HT1080 (cell line): ENCODE measurements at places on chromosomes 6 and 20. TPM values are rescaled to one million over a fixed set of nuclear protein-coding genes. Genes with fewer than 3 reads are reported as not detected.

OR12D3 gene
- not detected in 2 replicates for total RNA-seq

TNFRSF6B gene
- total RNA-seq, result 5.9 and 7.2 TPM in 2 replicates

GRCh38 chr6:71887744-71888230 lies 1.4 kb downstream of the RIMS1 start:
- no peak for DNase-seq

LAMP5 gene
- total RNA-seq, result not detected in 2 replicates

GRCh38 chr6:105862936-105863607 lies 223.1 kb upstream of the PRDM1 start:
- no peak for DNase-seq

HRH3 gene
- not detected in 2 replicates for total RNA-seq

DNA sequence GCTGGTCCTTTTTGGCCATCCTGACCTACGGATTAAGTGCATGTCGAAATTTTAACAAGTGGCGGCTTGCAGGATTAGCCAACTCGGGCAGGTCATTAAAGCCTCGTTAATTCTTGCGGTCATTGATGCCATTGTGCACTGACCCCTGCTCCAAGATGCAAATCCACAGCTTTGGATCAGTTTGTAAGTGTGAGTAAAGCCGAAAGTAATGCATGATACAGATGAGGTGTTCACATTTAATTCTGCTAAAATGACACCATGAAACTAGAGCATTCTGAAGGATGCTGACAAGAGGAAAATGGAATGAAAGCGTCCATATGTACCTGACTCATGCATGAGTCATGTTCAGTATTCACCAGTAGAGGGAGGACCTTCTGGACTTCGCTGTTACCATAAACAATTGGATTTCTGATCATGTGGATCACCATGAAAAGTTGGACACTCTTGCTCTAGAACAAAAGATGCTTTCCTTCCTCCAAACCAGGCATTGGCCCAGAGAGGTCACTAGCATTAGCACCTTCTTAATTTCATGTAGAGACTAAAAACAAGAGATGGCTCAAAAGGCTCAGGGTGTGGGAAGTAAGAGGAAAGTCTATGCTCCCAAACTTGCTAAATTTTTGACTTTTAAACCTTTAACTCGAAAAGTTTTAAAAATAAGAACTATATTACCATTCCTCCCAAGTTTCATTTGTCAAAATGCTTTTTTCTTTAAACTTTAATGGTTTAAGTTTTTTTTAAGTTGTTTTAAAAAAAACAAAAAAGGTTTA lies 48.0 kb downstream of the MUC22 start:
- DNase-seq, result peak; percentile 93

GRCh38 chr6:105892577-105893262 lies 193.4 kb upstream of the PRDM1 start:
- DNase-seq, result peak; percentile 34

RREB1 gene
- total RNA-seq, result 10.5 and 11.9 TPM in 2 replicates

PDE10A gene
- 2.9 and 4.4 TPM in 2 replicates for total RNA-seq

DNA sequence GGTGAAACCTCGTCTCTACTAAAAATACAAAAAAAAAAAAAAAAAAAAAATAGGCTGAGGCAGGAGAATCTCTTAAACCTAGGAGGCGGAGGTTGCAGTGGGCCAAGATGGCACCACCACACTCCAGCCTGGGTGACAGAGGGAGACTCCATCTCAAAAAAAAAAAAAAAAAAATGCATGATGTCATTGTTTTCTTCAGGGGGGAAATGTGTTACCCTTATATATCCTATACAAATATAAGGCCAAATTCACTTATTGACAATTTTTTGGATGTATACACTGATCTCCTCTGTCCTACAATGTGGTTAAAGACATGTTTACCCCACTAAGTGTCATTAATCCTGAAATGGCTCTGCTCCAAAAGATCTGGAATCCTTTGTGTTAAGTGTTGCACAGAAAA lies 73.1 kb downstream of the TPBG start:
- no peak for DNase-seq

GTSF1L gene
- not detected in 2 replicates for total RNA-seq

DNA sequence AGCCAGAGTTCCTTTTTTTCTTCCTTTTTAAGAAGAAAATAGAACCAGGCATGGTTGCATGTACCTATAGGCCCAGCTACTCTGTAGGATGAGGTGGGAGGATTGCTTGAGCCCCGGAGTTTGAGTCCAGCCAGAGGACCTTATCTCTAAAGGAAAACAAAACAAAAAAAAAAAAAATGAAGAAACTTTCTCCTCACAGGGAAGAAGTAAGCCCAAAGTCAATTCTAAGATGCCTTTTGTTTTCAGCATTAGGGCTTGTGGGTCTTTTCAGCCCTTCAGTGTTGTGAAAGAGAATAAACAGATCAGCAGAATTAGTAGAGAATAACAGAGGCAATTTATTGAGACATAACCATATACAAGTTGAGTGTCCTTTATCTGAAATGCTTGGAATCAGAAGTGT lies 26.8 kb downstream of the ZNF451 start:
- DNase-seq, result no peak

- DNase-seq, result no peak
Observed at GRCh38 chr20:64090165-64090564, 6.0 kb upstream of the LKAAEAR1 start.

DNA sequence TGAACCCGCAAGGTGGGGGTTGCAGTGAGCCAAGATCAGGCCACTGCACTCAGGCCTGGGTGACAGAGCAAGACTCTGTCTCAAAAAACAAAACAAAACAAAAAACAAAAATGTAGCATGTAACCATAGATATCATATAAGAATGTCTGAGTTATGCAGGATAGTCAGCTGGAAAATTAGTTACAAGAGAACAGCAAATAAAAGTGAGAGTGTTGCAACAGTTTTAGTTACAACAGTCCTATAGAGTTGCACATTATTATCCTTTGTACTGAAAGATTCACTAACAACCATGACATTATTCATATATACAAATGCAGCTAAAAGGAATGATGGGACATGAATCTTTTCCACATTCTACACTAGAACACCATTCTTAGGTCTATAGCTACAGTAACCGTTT lies 16.4 kb downstream of the RNF24 start:
- no peak for DNase-seq

R3HDML gene
- not detected in 2 replicates for total RNA-seq

DNA sequence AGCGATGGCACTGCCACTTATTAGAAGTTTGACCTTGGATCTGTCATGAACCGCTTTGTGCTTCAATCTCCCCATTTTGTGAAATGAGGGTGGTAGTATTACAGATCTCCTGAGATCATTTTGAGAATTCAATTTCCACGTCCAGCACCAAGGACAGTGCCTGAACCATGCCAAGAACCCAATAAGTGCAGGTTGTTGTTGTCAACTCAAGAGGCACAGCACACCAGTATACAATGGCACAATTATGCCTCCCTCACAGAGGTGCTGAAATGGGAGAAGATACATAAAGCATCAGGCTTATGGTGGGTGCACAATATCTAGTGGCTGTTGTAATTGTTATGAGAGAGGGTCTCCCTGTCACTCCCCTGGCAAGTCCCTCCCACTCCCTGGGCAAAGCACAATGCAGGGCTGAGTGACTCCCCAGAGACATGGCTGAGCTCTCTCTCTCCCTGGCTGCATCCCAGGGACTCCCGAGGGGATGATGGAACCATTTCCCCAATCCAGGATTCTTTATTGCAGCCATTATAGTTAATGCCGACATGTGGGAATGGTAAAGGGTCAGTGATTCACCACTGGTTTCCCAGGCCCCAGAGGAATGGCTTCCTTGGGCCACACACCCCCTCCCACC lies 78.7 kb downstream of the CDH22 start:
- DNase-seq, result no peak

DNA sequence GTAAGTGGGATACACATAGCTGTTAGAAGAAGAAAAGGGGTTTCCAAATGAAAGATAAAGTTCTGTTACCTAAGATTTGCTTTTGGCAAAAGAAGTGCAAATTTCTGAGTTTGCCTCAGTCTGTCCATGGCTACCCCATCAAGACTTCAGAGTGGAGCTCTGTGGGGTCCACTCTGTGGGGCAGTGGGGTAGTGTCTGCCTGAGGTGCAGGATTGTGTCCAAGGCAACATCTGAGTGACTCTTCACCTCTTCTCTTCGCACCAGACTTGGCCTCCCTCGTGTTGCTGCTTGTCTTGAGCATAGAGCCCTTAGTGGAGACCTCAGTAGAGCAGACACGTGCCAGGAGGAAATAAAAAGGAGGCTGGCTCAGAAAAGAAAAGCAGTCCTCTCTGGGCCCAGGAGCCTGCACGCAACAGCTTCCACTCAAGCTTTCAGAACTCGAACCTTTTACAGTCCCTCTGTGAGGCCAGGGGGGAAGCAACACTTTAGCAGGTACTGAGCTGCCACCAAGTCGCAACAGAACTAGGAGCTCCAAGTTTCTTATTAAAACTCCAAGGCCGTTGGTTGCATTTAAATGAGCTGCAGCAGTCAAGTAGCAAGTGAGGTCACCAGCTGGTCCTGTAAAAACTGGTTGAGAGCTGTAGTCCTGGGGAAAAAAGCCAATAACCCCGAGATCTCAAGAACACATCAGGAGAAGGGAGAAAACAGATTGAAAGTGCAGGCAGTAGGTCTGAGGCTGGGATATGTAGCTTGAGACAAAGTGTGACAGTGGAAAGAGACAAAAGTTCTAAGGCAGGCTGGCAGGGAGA lies 413.5 kb downstream of the CDC5L start:
- DNase-seq, result no peak

DNA sequence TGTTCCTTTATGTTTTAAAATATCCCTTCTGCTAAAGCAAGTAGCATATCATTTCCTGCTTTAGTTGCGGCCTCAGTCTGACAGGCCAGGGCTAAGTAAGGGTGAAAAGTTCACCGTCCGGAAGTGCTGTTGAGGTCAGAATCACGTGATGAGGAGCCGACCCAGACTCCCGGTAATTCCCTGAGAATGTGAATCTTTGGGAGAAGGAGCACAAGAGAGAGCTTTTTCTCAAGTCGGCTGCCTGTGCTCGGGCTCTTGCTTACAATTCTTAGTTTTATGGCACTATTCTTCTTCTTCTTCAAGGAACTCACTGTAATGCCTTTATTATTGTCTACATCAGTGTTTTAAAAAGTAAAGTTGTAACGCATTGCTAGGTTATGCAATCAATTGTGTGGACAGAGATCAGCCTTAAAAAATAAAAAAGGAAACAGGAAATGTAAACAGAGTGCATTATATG lies 309.3 kb downstream of the PRL start:
- peak; percentile 70 for DNase-seq

ASIP gene
- total RNA-seq, result not detected in 2 replicates

- no peak for DNase-seq
Observed at GRCh38 chr6:118203545-118203944, 296.5 kb downstream of the SLC35F1 start.

GRCh38 chr20:25469558-25469957 lies 62.1 kb downstream of the GINS1 start:
- no peak for DNase-seq

DNA sequence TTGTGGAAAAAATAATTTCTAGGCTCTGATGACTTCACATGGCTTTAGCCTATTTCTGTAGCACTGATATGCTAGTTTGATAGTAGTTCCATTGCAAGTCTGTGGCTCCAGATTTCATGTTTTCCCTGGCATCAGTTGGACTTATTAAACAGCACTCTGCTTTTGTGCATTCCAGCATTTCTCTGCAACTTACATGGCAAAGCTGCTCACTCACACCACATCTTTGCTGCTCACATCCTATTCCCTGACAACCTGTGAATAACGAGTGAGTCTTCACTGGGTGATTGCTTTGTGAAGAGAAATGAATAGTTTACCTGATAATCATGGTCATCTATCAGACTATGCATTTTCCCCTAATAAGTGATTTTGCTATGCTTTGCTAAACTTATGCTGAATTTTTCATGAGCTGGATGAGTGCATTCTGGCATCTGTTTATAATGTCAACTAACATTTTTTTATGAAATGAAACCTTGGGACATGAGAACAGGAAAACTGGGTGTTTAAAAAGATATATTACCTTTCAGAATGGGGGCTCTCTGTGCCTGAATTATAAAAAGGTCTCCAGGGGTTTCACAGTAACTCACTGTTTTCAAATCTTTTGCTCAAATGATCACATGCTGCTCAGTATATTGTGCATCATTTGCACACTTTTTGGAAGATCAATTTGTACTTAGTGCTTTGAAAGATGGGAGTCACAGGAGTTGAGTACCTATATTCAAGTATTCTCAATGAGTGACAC lies 301.8 kb downstream of the TBC1D32 start:
- no peak for DNase-seq

DNA sequence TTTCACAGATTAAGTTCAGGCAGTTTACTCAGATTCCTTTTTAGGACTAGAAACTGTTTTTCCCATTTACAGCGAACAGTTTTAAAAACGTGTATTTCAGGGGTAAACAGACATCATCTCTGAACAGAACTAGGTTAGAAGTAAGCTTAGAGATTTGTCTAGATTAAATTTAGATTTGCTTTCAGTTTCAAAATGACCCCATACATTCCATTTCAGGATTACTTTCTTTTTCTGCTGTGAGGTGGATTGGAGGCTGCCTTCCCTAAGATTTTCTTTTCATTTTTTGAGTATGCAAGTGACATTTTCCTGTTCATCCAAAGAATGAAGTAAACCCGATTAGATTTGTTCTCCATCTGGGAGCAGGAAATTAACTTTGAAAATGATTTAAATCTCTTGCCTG lies 747.2 kb downstream of the KHDRBS2 start:
- DNase-seq, result no peak

SLC16A10 gene
- 5.2 TPM in 2 replicates for total RNA-seq

DNA sequence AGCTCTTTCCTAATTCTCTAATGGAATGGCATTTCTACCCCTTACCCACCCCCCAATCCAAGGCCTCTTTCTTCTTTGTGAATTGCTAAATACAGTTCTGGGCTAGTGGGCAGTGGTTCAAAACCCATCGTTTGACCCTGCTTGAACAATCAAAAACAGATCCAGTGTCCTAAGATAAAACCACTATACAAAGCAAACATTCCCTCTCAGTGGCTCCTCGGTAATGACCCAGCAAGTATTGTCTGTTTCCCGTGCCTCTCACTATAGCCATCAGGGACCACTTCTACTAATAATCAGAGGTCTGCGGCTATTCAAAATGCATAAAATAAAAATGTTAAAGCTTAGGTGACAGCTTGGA lies 143.5 kb upstream of the AKAP12 start:
- DNase-seq, result no peak

KHDRBS2 gene
- not detected in 2 replicates for total RNA-seq

DNA sequence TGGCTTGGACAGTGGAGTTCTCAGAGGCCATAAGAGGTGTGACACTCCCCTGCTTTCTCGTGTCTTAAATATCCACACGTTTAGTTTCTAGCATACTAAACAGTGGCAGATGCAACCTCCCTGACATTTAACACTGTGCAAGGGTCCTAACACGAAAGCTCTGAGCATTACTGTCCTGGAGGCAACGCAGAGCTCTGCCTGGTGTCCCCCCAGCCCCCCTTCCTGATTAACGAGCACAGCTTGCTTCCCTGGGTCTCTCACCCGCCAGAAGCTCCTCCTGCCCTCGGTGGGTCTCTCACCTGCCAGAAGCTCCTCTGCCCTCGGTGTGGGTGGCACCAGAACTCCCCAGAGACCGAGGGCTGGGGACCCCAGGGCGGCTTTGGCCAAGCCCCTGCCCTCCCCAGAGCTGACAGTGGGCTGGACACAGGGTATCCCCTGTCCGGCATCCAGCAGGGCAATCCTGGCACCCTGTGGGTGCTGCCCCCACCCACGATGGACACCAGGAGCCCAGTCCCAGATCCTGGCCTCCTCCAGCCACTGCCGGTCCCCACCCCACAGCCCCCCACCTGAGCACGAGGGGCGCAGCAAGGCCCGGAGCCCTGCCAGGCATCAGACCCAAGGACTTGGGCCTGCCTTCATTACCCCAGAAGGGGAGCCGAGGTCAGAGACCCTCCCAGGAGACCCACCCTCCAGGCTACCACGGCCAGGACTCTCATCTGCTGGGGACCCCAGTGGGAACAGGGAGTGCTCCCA lies 12.4 kb upstream of the KCNQ2 start:
- no peak for DNase-seq
